H7 (cell line): ENCODE measurements at places on chromosomes 13 and 19. TPM values are rescaled to one million over a fixed set of nuclear protein-coding genes. Genes with fewer than 3 reads are reported as not detected.
A peak's percentile ranks its signal among the peaks of the same experiment; 100 is the strongest.

- DNase-seq = peak; percentile 83
These were observed 17.7 kb downstream of the RFX2 start for GRCh38 chr19:6092329-6093286.

DNA sequence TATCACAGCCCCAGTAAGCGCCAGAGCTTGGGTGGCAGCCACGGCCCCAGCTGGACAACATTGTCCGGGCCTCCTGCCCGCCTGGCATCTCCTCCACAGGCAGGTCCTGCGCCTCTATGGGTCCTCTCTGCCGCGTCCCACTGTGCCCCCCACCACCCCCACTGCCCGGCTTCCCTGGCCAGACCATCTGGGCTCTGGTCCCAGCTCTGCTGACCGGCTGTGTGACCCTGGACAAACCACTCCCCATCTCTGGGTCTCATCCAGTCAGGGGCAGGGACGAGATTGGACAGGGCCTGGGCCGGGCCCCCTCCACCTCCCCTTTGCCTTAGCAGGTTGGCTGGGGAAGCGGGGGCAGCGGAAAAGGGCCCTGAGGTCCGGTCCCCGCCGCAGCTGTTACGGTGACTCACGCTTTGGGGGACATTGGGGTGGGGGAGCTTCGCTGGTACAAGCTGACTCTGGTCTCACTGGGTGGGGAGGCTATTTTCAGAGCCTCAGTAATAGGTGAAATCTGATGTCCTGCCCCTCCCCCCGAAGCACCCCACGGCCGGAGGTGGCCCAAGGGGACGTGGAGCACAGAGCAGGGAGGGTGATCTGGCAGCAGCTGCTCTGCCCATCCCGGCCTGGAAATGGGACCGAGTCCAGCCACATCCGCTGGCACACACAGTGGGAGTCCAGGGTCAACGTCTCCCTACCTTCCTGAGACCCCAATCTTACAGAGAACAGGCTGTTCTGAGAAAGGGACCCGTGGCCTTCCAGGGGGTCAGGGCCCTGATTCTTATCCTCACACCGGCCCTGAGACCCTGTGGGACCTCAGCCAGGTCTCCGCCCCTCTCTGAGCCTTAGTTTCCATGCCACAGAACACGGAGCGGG lies 9.1 kb downstream of the NFIC start:
- peak; percentile 58 for DNase-seq

- no peak for DNase-seq
These were observed 139.1 kb downstream of the SLC7A1 start for GRCh38 chr13:29456419-29456818.

- DNase-seq = no peak
These were observed 301.9 kb upstream of the OBI1 start for GRCh38 chr13:78960881-78961280.

DNA sequence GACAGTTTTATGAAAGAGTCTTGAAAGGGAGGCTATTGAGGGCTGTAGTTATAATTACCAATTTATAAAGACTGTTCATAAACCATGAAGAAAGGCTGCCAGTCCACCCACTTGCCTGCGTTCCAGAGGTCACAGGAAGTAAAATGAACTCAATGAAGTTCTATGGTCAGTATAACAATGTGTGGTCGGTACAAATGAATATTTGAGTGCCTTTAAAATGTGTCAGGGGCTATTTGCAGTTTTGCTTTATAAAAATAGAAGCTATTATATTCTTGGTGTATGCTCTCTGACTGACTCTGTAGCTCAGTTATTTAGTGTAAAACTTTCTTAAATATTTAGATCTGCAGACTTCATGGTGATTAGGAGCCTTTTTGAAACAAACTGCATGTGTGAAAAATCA lies 47.0 kb downstream of the ESD start:
- no peak for DNase-seq

DNA sequence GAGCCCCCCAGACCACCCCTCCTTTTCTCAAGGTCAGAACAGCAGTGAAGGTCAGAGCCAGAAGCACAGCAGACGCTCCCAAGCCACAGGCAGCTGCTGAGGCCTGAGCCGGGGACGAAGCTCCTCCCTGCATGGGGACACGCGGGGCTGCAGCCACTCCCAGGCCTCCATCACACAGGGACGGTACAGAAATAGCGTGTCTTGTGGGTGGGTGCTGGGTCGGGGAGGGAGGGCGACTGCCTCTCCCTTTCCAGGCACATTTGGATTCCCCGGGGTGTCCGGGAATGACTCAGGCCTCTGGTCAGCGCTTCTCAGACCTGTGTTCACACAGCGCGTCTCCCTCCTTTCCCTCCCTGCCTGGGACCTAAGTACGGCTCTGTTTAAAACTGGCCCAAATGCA lies 33.2 kb downstream of the RASA3 start:
- peak; percentile 88 for DNase-seq

- DNase-seq = no peak
These were observed 25.2 kb downstream of the NLRP9 start for GRCh38 chr19:55712804-55713631.

DNA sequence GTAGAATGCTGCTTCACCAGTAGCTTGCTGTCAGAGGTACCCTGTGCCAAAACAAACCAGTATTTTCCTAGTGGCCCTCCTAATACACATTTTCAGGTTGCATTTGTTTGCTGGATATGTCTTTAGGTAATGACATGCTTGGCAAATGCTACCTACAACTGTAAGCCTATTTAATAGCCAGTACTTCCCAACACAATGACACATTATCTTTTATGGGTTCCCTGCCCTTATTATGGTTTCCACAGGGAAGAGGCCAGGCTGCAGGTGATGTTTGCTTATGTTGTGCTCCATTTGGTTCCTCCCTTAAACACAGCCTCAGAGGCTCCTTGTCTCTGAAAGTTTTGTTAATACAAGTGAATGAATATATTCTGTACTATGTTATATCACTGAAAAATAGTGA lies 24.7 kb downstream of the FRY start:
- DNase-seq = no peak

DNA sequence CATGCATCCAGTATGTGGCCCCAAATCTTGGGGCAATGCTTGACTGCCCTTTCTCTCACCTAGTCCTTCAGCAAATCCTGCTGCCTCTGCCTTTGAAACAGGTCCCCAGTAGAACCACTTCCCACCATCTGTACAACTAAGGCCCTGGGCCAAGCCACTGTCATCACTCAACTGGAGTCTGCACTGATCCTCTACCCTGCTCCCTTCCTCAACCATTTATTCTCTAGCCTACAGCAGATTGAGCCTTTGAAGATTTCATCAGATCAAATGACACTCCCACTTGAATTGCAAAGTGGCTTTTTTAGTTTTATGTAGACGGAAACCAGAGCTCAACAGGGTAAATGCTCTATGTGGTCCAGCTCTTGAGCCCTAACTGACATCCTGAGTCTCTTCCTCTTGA lies 43.5 kb downstream of the ATP8A2 start:
- DNase-seq = no peak

GRCh38 chr13:70173598-70173959 lies 65.3 kb upstream of the KLHL1 start:
- DNase-seq = peak; percentile 10

DNA sequence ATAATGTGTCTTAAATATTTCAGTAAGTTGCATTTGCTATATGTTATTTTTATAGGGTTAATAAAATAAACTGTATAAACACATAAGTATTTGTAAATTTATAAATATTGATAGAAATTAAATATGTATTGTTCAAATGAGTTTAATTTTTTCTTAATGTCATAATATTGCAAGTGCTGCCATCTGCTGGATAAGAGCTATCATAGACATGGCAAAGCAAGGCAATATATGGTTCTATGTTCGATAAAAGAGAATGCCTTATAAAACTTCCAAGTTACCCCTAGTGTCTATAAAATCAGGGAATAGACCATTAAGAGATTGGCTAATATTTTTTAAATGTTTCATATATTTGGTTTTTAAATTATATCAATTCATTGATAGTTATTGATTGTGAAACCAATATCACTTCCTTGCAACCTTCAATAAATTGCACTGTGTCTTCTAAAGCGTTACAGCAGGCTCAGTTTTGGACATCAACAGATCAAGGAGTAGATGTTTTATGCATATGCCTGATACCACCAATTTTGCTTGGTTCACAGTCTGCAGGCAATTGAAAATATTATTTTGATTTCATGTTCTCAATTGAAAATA lies 29.0 kb upstream of the SLITRK6 start:
- no peak for DNase-seq

- no peak for DNase-seq
These were observed 235.9 kb downstream of the KLF12 start for GRCh38 chr13:73898276-73898675.

GRCh38 chr13:85797311-85797710 lies 1.9 kb downstream of the SLITRK6 start:
- no peak for DNase-seq

GRCh38 chr13:86464193-86464592 lies 665.0 kb upstream of the SLITRK6 start:
- peak; percentile 6 for DNase-seq

DNA sequence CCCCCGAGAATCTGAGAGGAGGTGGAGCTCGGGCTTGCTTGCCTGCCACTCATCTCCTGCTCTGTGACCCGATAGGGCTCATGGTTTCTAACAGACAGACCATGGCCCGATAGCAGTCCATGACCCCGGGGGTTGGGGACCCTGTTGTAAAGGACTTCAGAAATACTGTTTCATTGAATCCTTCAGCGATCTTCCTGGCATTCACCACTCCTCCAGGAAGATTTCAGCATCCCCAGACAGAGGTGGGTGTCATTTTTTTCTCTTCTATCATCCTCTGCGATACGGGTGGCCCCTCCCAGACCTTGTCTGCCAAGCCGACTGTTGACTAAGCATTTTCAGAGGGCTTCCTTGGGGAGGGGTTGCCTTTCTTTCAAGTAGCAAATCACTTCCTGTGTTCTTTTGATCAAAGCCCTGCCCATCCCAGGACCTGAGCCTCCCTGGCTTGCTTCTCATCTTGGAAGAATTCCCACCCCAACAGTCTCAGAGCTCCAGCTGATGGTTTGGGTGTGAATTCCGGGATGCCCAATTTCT lies 1.7 kb downstream of the MYO1F start:
- peak; percentile 67 for DNase-seq

DNA sequence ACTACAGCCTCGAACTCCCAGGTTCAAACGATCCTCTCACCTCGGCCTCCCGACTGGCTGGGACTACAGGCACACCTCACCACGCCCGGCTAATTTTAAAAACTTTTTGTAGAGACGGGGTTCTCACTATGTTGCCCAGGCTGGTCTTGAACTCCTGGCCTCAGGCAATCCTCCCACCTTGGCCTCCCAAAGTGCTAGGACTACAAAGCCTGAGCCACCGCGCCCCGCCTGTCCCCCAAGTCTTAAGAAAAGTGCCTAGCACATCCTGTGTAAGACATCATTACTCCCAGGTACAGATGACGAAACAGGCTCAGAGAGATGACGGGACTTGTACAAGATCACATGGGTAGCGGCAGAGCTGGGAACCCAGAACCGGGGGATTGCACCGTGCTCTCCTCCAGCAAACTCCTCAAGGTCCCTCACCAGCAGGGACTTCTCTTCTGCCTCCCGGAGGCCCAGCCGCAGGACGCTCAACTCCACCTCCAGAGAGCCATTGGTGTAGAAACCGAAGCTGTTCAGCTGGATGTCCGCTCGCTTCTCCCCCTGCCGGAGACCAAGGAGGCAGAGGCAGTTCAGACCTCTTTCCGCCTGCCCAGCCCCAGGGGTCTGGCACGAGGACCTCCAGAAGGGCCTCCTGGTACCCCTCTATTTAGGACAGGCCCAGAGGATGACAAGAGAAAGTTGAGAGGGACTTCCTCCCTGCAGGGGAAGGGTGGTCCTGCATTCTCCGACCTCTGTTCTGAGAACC lies 1.0 kb downstream of the GPR108 start:
- peak; percentile 82 for DNase-seq

- DNase-seq = peak; percentile 26
These were observed 22.1 kb downstream of the WTIP start for GRCh38 chr19:34503531-34504272.

- no peak for DNase-seq
These were observed 12.0 kb downstream of the B3GNT8 start for GRCh38 chr19:41415154-41415571.

- DNase-seq = no peak
These were observed 25.5 kb downstream of the ELL start for GRCh38 chr19:18496167-18496979.

- DNase-seq = no peak
These were observed 40.2 kb downstream of the ELL start for GRCh38 chr19:18481505-18482222.

- DNase-seq = no peak
These were observed 41.2 kb upstream of the UBAC2 start for GRCh38 chr13:99159331-99160061.

- DNase-seq = peak; percentile 4
These were observed 1395.8 kb downstream of the SLITRK5 start for GRCh38 chr13:89066868-89067466.

GRCh38 chr13:110696776-110697175 lies 9.1 kb downstream of the CARS2 start:
- DNase-seq = no peak

DNA sequence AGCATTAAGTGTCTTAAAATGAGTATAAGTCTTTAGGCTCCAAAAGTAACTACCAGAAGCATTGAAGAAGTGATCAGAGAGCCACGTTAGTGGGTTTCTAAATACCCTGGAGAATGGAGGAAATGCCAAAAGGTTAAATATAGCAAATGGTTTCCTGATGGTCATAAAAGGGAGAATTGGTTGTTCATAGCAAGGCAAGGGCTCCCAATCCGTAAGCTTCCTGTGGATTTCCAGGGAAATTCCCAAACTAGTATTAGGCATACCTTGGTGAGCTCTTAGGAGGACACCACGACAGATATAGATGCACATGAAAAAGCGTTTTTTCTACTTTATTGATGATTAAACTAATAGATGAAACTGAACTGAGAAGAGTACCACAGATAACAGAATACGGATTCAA lies 410.9 kb downstream of the FOXO1 start:
- DNase-seq = no peak

Gene ZSCAN4
- total RNA-seq = not detected in 2 replicates

Gene CASP14
- total RNA-seq = not detected in 2 replicates

Gene MLNR
- not detected in 2 replicates for total RNA-seq

Gene POU2F2
- 0.90 and 2.4 TPM in 2 replicates for total RNA-seq

Gene TUBGCP3
- total RNA-seq = 19.2 and 25.8 TPM in 2 replicates

Gene POGLUT2
- total RNA-seq = 23.8 and 25.1 TPM in 2 replicates

Gene RDH8
- not detected in 2 replicates for total RNA-seq

Gene MBD3L3
- not detected in 2 replicates for total RNA-seq

Gene TLE2
- 9.6 and 18.7 TPM in 2 replicates for total RNA-seq

Gene RGCC
- 1.0 TPM in 1 of 2 replicates, not detected in the other for total RNA-seq

Gene PTPRH
- total RNA-seq = 0.41 and 2.3 TPM in 2 replicates
